Activated CD4-positive, alpha-beta memory T cell treated with anti-CD3 and anti-CD28 coated beads for 36 hours (primary cell): ENCODE measurements at places on chromosomes 5 and 9. TPM values are rescaled to one million over a fixed set of nuclear protein-coding genes. Genes with fewer than 3 reads are reported as not detected.

GHR gene
- not detected for total RNA-seq

PCDHGA7 gene
- 0.07 TPM for total RNA-seq

PAEP gene
- total RNA-seq, result not detected

PLAC8L1 gene
- not detected for total RNA-seq

PTGER4 gene
- 59.9 TPM for total RNA-seq

- no peak for DNase-seq
These were observed 12.3 kb upstream of the KCNIP1 start for GRCh38 chr5:170491479-170491878.

DNA sequence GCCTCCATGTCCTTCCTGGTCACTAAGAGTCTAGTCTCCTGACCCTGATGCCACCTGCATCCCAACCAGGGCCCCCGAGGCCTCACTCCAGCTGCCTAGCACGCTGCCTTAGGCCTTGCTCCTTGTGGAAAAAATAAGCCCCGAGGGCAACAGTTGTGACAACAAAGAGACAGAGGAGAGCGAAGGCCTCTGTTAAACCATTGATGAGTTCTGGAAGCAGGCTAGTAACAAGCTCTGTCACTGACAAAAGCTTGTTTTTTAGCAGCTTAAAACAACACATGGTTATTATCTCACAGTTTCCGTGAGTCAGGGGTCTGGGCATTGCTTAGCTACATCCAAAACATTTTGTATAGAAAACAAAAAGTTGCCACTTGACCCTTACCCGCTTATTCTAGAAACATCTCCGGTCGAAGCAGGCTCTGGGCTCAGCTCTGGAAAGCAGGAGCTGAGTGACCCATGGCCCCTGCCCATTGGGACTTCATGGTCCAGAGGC, 48.2 kb upstream of the TBC1D2 start:
- DNase-seq, result no peak

GRCh38 chr5:91151947-91152346, 231.2 kb downstream of the ARRDC3 start:
- no peak for DNase-seq

DNA sequence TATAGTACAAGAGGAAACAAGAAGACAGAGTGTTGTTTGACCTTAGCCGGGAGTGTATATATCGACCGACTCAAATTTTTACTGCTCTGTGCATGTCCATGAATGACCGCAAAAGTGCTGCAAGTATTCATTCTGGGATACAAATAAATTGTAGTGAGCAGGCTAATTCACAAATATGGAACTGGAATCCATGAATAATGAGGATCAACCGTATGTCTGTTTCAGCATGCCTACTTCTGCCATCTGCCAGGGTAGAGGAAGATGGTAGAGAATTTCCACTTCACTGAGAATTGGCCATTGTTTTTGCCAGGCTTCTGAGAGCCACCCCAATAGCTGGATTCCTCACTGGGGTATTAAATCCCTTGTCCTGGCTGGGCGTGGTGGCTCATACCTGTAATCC, 8.5 kb upstream of the RALGPS1 start:
- no peak for DNase-seq

- peak; percentile 50 for DNase-seq
These were observed 836 bp downstream of the PCSK5 start for GRCh38 chr9:75891277-75891741.

DNA sequence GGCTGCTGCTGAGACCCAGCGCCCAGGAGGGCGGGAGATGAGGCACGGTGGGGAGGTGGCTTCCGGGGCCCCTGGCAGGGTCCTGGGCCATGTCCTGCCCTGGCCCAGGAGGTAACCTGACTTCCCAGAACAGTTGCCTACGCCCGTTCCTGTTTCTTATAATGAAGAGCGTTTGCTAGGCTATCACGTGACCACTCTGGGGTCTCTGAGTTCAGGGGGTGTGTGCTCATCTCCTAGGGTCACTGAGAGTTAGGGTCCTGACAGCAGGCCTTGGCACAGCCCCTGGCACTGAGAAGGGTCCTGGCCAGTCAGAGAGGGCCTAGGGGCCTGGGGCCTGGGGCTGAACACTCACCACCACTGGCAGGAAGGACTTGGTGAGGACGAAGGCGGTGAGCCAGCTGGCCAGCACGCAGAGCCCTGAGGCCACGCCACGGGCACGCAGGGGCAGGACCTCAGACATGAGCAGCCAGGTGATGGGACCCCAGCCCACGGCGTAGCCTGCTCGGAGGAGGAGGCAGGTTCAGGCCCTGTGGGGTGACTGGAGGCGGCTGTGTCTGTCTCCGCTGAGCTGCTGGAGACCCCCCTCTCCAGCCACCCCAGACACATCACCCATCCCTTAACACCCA, 6.0 kb downstream of the SLC2A6 start:
- DNase-seq, result no peak

DNA sequence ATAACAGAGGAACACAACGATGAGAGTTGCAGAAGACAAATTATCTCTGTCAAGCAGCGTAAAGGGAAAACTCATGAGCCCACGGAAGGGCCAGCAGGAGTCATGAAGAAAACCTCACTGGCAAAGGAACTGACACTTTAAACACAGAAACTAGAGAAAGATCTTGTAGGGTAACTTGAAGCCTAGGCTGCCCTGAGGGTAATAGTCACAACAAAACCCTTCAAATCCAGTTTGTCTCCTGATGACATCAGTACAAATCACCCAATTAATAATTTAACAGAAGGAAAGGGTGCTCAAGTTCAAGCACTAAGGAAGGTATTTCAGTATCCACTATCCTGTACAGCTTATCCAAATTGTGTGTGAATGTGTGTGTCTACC, 549.1 kb downstream of the MTRR start:
- DNase-seq, result no peak

DNA sequence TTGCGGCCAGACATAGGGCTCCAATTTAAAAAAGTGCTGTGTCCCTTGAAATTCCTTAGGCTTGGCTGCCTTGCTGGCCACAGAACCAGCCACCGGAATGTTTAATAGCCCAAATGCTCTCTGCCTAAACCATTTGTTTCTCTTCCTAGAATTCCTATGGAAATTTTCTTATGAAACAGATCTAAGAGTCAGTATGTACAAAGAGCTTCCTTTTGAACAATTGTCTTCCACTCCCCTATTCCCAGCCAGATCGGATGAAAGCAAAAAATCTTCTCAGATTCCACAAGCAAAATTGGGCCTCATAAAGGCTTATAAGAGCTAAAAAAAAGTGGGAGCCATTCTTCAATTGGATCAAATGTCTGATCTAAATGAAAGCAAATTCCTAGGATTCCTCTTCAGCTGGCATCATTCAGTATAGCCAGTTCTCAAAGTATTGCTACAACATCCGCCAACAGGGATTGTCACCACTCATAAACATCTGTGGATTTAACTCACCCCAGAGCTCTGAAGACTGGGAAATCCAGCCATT, 104.3 kb downstream of the CEMIP2 start:
- no peak for DNase-seq

DNA sequence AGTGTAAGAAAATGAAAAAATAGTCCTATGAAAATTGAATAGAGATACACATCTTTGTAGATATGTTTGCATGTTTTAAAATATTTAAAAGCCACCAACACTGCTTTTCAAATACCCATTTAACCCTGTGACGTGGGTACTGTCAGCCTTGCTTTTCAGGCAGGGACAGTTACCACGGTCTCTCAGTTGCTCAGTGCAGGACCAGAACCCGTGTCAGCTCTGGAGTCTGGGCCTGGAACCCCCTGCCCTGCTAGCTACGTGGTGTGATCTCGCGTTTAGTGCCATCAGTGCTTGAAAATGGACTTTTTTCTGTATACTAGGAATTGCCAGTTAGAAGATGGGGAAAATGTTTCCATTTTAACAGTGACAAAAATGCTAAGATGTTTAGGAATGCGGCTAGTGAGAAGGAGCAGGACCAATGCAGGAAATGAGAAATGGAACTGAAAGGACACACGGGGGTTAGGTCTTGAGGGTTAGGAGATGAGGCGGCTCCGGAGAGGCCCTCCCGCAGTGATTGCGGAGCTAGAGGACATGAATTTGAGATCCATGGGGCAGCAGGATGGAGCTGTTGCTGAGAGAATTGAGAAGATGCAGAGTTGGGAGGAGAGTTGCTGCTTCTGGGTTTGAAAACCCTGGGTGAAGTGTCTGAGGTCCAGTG, 13.7 kb downstream of the RNU6ATAC start:
- DNase-seq, result no peak

DNA sequence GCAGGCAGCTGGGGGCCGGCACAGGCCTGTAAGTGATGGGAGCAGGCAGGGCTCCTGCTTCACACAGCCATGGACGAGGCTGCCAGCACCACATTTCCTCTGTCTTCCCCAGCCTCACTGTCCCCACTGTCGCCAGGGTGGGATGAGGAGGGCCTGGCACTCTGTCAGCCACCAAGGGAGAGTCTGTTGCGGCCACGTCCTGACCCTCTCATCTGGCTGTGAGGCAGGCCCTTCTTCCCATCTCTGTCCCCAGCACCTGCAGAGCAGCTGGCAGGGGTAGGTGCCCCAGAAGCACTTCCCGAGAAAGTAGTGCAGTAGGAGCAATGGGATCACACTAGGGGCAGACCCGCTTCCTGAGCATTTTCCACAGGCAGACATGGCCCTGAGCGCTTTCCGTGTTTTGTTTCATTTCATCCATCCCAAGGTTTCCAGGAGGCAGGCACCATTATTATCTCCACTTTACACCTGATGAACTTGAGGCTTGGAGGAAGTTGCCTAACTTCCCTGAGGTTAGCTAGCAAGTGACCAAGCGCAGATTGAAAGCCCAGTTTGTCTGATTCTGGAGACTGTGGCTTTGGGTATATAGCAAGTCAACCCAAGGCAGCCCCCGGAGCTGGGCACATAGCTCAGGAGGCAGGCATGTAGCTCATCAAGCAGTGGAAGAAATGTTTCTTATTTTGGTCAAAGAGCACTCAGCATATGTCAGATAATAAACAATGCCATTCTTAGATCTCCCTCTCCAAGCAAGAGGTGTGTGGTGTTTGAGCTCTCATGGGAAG, 202.4 kb downstream of the DAB2IP start:
- no peak for DNase-seq

DNA sequence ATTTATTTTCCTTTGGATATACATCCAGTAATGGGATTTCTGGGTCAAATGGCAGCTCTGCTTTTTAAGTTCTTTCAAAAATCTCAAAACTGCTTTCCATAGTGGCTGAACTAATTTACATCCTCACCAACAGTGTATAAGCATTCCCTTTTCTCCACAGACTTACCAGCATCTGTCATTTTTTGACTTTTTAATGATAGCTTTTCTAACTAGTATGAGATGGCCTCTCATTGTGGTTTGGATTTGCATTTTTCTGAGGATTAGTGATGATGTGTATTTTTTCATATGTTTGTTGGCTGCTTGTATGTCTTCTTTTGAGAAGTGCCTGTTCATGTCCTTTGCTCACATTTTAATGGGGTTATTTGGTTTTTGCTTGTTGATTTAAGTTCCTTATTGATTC, 90.0 kb upstream of the HMHB1 start:
- DNase-seq, result no peak

- DNase-seq, result peak; percentile 15
These were observed 589.1 kb downstream of the MTRR start for GRCh38 chr5:8458038-8458383.

DNA sequence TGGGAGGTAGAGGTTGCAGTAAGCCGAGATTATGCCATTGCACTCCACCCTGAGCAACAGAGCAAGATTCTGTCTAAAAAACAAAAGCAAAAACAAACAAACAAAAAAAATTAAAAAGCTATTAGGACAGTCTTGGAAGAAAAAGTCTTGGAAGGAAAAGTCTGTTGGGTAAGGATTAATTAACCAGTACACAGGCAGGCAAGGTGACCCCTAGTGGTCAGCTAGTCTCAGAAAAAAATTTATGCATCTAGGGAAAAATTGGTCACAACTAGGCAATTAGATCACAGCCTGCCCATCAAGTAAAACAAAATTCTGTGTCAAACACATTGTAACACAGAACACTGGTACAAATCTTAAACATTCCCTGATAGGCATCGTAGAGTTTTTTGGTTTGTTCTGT, 6.7 kb upstream of the ANKRD18B start:
- DNase-seq, result no peak

DNA sequence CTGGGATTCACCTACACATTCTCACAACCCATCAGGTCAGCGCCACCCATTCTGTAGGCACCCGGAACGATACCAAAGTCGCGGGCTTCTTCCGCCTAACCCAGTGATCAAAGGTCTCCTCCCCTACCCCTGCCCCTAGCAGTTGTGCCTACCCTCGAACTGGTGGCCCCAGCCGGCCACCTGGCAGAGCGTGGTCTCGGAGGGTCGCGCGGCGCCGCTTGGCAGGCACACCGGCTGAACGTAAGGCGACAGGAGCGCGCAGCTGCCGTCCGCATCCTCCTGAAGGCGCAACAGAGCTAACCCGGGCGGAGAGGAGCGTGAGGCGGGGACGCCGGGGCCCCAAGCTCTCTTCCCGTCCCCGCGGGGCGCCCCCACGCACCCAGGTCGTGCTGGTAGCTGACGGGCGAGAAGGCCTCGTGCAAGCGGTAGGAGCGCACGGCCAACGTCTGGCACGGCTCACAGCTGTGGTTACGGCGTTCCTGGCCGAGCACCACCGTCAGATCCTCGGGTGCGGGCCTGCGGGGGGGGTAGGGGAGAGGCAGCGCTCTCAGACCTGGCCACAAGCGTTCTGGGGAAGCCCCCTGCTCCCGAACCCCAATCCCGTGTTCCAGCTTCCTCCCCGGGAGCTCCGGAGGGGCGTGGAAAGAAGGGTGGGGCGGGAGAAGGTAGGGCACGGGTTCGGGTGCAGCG, 2.8 kb upstream of the PFN3 start:
- peak; percentile 69 for DNase-seq

GRCh38 chr5:97165726-97166125, 17.3 kb downstream of the RIOK2 start:
- DNase-seq, result no peak

DNA sequence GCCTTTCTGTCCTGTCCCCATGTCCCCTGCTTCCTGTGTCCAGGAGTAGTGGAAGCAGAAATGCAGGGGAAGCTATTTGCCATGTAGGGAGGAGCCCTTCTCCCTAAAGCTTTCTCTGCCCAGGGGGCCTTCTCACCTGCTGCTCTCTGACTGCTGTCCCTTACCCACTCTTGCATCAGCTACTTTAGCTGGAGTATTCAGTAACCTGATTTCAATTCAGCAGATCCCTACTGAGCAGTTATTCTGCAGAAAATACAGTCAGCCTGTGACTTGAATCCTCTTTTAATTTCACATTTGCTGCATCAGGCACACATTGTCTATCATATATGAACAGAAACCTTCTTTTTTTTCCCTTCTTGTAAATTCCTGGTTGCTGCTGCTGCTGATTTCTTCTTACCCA, 90.4 kb downstream of the MVB12B start:
- no peak for DNase-seq
